ENCODE measurements at places on chromosomes 2 and 18.
A peak's percentile ranks its signal among the peaks of the same experiment; 100 is the strongest.

GRCh38 chr2:221420245-221420644, 151.9 kb downstream of the EPHA4 start:
- DNase-seq = no peak

DNA sequence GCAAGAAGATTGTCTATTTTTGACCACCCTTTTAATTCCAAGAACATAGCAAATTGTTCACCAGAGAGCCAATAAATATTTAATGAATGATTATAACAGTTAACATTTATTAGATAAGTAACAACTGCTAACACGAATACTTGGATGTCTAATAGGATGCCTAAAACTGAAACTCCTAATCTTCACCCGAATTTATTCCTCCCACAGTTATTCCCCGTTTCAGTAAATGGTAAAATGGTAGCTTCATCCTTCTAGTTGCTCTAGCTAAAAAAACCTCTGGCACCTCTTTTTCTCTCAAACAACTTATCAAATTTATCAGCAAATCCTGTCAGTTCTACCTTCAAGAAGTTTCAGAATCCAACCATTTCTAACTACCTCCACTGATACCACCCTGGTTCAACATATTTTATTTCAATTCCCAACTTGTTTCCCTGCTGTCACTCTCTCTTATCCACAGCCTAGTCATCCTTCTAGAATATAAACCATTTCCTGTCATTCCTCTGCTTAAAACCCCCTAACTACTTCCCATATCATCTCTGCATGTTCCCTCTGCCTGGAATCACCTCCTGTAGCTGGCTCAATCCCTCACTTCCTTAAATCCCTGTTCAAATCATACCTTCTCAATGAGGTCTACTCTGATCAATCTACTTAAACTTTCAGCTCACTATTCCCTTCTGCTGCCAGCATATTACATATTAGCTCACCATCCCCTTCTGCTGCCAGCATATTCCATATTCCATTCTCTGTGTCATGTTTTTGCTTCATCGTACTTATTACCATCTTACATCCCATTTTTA, 93.8 kb downstream of the ROCK2 start:
- no peak for DNase-seq

DNA sequence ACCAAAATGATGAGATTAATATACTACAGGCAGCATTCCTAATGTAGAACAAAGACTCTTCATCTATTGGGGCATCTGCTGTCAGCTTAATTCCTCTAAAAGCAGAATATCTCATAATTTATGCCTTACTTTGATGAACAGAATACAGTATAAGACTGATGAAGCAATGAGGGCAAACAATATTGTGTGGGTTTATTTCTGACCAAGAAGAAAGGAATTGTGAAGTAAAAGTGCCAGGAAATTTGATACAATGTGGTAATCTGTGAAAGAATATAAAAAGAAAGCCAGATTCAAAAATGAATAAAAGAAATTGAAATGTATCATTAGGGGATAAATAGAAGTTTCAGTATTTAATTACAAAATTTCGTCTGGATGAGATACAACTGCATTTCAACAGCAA, 78.8 kb upstream of the TTC21B start:
- no peak for DNase-seq

DNA sequence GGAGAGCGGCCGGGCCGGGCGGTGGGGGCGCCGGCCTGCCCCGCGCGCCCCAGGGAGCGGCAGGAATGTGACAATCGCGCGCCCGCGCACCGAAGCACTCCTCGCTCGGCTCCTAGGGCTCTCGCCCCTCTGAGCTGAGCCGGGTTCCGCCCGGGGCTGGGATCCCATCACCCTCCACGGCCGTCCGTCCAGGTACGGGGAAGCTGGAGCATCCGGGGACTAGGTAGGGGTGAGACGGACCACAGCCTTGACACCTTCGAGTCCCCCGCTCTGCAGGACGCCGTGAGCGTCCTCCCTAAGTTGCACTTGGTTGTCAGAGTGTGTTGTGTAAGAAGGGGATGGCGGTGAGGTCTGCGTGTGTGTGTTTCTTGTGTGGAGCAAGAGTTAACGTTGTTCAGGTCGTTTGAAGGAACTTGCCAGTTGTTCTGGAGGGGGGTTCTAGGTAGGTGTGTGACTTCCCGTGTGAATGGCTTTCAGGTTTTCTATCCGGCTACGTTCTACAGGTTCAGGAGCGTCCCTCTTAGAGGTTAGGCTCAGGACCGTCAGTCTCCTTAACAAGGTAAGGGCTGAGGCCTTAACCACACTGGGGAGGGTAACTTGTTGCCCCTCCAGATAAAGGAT, 393 bp downstream of the IL1R1 start:
- DNase-seq = no peak

- DNase-seq = no peak
Measured at GRCh38 chr18:65661391-65661790, 89.4 kb upstream of the CDH7 start.

DNA sequence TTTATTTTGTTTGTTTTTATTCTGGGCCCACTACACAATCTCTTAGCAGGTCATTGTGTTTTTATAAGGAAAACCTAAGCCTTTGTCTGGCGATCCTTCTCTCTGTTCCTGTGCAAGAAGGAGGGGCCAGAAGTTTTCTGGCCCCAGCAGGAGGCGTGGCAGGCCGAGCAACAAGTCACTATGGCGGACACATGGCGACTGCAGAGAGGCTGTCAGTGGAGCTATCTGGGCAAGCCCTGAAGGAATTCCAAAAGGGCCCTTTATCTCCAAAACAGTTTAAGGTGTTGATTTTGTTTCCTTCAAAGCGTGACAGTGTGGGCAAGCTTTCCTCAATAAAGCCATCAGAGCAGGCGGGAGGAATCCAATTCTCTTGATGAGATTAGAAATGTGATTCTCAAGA, 118.8 kb upstream of the CTAGE1 start:
- no peak for DNase-seq

DNA sequence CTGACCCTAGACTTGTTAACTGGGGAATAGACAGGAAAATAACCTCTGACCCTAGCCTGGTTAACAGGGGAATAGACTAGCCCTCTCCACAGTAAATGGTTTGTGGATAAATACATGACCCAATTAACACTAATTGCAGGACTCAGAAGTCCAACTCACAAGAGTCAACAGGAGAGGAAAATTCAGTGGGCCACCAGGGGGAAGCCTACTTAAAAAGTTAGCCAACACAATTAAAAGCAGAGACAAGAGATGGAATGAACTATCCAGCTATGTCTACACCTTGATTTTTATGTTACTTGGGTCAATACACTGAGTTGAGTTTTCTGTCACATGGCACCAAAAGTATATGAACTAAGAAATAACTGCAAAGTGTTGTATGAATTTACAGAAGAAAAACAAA, 158.8 kb upstream of the SLC39A10 start:
- DNase-seq = peak; percentile 39

DNA sequence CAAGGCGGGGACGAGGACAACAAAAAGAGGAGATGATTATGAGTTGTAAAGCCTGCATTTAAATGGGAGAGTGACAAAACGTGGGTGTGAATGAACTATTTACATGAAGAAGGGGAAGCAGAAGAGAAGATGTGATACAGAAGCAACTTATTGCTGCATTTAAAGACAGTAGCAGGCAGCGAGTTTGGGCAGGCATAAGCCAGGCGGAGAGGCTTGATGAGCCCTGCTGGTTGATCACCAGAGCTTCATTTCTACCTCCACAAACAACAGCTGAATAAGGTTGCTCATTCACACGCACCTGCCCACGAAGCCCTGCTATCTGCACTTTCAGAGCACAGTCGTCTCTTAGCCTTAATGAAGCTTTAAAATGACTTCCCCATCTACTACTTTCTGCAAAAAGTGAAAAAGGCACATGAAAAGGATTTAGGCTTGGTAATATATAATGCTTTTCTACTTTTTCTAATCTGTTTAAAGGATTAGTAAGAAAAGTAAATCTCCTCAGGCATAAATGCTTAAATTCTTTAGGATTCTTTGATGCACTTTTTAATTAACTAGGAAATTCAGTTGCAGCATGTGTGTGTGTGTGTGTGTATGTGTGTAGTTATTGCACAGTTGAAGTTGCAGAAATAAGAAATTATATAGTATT, 3.1 kb downstream of the SLC38A11 start:
- DNase-seq = no peak

- no peak for DNase-seq
Measured at GRCh38 chr2:161844822-161845221, 220.6 kb downstream of the SLC4A10 start.

- DNase-seq = no peak
Measured at GRCh38 chr2:54047658-54048057, 67.8 kb upstream of the ACYP2 start.

DNA sequence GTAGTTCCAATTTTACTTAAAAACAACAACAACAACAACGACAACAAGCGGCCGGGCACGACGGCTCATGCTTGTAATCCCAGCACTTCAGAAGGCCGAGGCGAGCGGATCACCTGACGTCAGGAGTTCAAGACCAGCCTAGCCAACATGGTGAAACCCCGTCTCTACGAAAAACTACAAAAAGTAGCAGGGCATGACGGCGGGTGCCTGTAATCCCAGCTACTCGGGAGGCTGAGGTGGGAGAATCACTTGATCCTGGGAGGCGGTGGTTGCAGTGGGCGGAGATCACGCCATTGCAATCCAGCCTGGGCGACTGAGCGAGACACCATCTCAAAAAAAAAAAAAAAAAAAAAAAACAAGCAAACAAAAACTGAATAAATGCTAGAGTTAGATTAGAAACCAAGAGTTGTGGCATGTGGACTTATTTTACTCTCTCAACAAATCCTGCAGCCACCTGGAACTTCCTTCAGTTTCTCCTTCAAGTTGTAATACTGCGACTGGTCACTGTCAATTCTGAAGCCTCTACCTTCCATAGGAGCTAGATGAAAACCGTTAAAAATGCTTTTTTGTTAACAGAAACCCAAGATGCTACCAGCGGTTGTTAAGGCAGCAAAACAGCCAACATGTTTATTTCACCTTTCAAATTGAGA, 1.3 kb downstream of the ATP5F1A start:
- DNase-seq = no peak

- DNase-seq = no peak
Measured at GRCh38 chr18:46271488-46271887, 167.3 kb downstream of the HAUS1 start.

GRCh38 chr2:196289000-196289399, 117.6 kb upstream of the STK17B start:
- no peak for DNase-seq

GRCh38 chr2:85431570-85432205, 13.2 kb downstream of the SH2D6 start:
- DNase-seq = no peak

GRCh38 chr2:70561893-70562292, 8.3 kb upstream of the TGFA start:
- no peak for DNase-seq

GRCh38 chr2:1910592-1911246, 166.4 kb upstream of the PXDN start:
- no peak for DNase-seq

GRCh38 chr18:9022397-9023155, 79.9 kb upstream of the NDUFV2 start:
- no peak for DNase-seq

GRCh38 chr2:132725748-132726147, 55.7 kb upstream of the LYPD1 start:
- DNase-seq = no peak

GRCh38 chr18:10127729-10128128, 213.9 kb downstream of the VAPA start:
- DNase-seq = no peak

DNA sequence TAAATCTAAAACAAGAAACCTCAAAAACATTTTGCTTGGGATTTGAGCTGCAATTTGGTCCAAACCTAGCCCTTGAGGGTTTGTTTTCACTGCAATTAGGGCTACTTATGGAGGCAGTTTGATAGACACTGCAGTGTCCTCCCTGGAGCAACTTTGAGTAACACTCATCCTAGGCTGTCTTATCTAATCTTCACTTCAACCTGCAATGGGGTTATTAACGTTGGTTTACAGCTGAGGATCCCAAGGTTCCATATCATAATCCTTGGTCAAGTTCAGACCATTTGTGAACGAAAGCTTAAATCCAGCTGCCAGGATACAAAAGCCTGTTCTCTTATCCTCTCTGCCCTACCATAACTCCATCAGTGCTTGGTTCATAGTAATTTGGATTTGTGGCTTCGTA, 2.5 kb downstream of the ANXA4 start:
- no peak for DNase-seq

DNA sequence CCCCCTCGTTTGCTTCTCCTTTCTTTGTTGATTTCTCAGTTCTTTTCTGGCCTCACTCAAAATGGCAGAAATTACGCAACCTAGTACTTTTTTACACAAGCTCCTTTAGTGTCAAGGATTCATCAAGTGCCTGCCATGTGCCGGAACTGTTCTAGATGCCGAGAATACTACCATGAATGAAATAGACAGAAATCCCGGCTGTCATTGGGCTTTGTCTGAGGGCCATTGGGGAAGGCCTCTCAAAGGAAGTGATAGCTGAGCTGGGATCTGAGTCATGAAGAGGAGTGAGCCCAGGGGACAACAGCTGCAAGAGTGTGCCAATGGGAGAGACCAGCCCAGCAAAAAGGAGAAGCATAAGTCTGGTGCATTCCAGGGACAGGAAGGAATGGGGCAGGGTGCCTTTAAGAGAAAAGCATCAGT, 34.3 kb upstream of the PPP1CB start:
- DNase-seq = no peak

DNA sequence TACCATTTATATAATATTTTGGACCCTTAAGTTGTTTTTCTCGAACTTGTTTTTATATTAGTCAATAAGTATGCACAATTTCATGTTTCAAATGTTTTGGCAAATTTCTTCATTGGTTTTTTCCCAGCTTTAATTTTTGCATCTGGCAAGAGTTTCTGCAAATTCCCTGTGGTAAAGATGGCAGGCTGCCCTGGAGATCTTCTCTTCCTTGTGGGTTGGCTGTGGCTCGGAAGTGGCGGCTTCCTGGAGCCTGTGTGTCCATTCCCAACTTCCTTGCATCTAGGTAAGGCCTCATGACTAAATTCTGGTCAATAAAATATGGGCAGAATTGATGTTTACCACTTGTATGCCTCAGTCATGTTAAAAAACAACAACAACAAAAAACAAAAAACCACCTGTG, 818.6 kb downstream of the EPHA4 start:
- DNase-seq = no peak

- DNase-seq = no peak
Measured at GRCh38 chr2:216163518-216163917, 54.4 kb downstream of the XRCC5 start.

DNA sequence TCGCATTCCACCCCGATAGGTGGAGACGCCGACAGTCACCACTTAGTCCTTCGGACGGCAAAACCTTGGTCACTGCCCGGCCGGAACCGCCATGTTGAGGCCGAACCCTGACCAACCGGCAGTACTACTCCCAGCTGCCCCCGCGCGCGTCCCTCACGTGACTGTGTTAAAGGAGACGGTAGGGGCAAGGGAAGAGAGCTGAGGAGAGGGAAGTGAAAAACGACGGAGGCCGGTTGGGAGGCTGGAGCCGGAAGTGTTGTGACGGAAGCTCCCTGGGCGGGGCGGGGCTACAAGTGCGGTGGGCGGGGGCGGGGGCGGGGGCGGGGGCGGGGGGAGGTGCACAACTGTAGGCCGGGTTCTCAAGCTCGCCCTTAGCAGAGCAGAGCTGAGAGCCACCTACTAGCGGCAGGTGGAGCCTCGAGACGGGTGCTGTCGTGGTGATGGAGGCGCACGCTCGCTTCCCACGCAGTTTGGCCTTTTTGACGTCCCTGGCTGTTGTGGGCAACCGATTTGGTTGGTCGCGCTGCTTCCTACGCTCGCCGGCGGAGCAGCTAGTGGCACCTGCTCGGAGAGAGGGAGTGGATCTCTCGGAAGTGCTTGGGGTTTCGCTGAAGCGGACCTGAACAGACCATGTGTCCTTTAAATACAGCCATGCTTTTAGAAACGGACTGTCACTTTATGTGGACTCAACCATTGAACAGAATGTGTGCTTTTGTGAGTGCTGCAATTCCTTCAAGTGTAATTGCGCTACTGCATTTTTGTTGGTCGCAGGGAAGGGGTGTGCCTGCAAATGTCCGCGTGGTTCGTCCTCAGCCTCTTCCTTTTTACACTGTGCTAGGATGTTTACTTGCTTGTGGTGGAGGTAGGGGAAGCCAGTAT, at the start of gene TRAPPC8:
Gene TRAPPC8 (minus strand): TSS at position 130 of the 879 bp plus-strand sequence. CDS start 364 bp downstream, outside the sequence.
- peak; percentile 69 for DNase-seq

Data from stimulated activated CD4-positive, alpha-beta T cell treated with anti-CD3 and anti-CD28 coated beads, Interleukin-1b, Interleukin-23, amount 100 ng/mL, for 1 hour (primary cell).